ENCODE measurements at places on chromosomes 7 and 10. TPM values are rescaled to one million over a fixed set of nuclear protein-coding genes. Genes with fewer than 3 reads are reported as not detected.

The SUV39H2 gene
- total RNA-seq: 8.5 TPM

The AKR1D1 gene
- not detected for total RNA-seq

The ARHGEF5 gene
- total RNA-seq: 3.9 TPM

The FAM241B gene
- total RNA-seq: 0.26 TPM

The IL15RA gene
- 13.7 TPM for total RNA-seq

The KLF14 gene
- under 0.01 TPM for total RNA-seq

The JMJD1C gene
- total RNA-seq: 67.0 TPM

The MACC1 gene
- 0.26 TPM for total RNA-seq

The DPP6 gene
- not detected for total RNA-seq

The PTPN20 gene
- total RNA-seq: 0.33 TPM

The TMEM225B gene
- 1.2 TPM for total RNA-seq

The AKR1B1 gene
- 213 TPM for total RNA-seq

The HOXA2 gene
- total RNA-seq: 1.0 TPM

The EN2 gene
- not detected for total RNA-seq

The CYP2E1 gene
- total RNA-seq: 0.50 TPM

The TCF7L2 gene
- 5.0 TPM for total RNA-seq

The LIPJ gene
- total RNA-seq: 0.26 TPM

The NFKB2 gene
- total RNA-seq: 23.3 TPM

The PDCD4 gene
- total RNA-seq: 61.4 TPM

The GLUD1 gene
- total RNA-seq: 286 TPM

The LZTS2 gene
- total RNA-seq: 129 TPM

The TRIL gene
- total RNA-seq: 0.17 TPM

The SLK gene
- 58.0 TPM for total RNA-seq

The CPA2 gene
- under 0.01 TPM for total RNA-seq

The TRDMT1 gene
- total RNA-seq: 5.8 TPM

The EEPD1 gene
- total RNA-seq: 8.4 TPM

The CCL24 gene
- total RNA-seq: not detected

The LRRC61 gene
- total RNA-seq: 0.33 TPM

The CRCP gene
- 27.7 TPM for total RNA-seq

The TCAF2 gene
- 1.5 TPM for total RNA-seq

The FOXI2 gene
- total RNA-seq: not detected

The FRAT2 gene
- total RNA-seq: 5.3 TPM

The NUPR2 gene
- not detected for total RNA-seq

The PODXL gene
- 0.26 TPM for total RNA-seq
